ENCODE measurements at places on chromosomes 2 and 18. TPM values are rescaled to one million over a fixed set of nuclear protein-coding genes. Genes with fewer than 3 reads are reported as not detected.

Gene CTAGE1
- not detected for total RNA-seq

DNA sequence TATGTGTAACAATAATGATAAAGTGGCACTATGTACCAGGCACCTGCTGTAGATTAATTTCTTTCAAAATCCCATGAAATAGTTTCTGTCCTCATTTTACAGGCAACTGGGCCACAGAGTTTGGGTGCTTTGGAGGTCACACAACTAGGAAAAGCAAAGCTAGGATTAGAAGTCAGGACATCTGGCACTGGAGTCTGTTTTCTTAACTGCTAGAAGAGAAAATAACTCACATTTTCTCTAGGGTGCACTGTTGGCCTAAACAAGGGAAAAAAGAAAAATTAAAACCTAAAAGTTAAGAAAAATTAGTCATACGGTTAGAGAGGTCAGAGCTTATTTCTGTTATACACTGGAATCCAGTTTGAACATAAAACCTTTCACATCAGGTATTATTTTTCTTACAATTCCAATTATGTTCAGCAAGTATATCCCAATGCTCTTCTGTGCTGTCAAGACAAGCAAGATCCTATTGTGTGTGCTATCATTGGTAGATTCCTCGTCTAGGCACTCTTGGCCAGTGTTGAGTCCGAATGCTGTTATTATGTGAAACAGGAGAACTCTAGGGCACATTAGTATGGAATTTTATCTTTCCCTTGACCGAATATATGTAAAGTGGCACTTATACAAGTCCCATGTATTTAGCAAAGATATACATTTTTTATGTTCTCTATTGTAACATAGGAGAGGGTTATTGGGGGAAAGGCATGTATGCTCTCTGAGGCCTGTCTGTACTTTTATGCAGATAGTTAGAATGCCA, 1.5 kb upstream of the OSGEPL1 start:
- H3K36me3 ChIP-seq, result peaks cover 12% of the 10 kb centered on the region
- DNase-seq, result no peak
- peak overlapping the region; percentile 95 for H3K4me3 ChIP-seq
- H3K27me3 ChIP-seq, result no peaks in the 10 kb centered on the region

DNA sequence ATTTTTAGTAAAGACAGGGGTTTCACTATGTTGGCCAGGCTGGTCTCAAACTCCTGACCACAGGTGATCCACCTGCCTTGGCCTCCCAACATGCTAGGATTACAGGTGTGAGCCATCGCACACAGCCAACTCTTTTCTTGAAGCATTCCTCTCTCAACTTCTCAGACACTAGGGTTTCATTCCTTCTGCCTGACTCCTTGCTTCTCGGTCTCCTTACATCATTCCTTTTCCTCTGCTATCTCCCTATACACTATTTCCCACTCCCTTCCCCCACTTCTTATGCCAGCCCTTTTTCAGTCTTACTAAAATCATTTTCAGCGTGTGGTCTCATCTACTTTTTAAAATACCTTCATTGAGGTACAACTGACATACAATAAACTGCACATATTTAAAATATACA, 6.1 kb downstream of the SOS1 start:
- peak overlapping the region; percentile 2 for H3K4me3 ChIP-seq
- peak overlapping the region; percentile 10 for H3K27ac ChIP-seq
- peaks cover 68% of the 10 kb centered on the region for H3K36me3 ChIP-seq
- no peaks in the 10 kb centered on the region for H3K27me3 ChIP-seq
- DNase-seq, result no peak
- H3K4me1 ChIP-seq, result peaks cover 72% of the 10 kb centered on the region

GRCh38 chr18:48749768-48750167, 201.0 kb downstream of the SMAD7 start:
- no peak overlapping the region for H3K27ac ChIP-seq
- no peaks in the 10 kb centered on the region for H3K4me1 ChIP-seq
- H3K27me3 ChIP-seq, result no peaks in the 10 kb centered on the region
- no peak overlapping the region for H3K4me3 ChIP-seq
- DNase-seq, result no peak

Gene MARCHF4
- total RNA-seq, result not detected

Gene ZNF385B
- not detected for total RNA-seq

Gene LINC00305
- total RNA-seq, result not detected

DNA sequence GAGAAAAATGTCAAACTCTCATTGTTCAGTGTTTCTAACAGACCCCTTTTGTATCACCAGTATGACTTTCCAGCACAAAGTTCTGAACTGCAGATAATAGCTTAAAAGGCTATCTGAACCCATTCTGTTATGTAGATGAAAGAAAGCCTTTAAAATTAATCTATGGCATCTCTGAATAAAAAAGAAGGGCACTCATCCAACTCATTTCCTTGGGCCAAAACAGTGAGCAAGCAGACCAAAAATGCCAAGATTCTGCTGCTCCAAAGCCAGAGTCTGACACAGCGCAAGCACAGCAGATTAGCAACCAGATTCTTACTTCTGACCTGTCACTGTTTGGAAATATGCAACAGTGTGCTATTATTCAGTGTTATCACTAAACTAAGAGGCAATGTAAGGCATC, 22.6 kb upstream of the ITGA6 start:
- H3K4me1 ChIP-seq, result no peaks in the 10 kb centered on the region
- no peak overlapping the region for H3K4me3 ChIP-seq
- DNase-seq, result no peak
- no peak overlapping the region for H3K27ac ChIP-seq
- no peaks in the 10 kb centered on the region for H3K36me3 ChIP-seq

GRCh38 chr2:123644053-123644452, 381.0 kb upstream of the CNTNAP5 start:
- no peak overlapping the region for H3K4me3 ChIP-seq
- no peaks in the 10 kb centered on the region for H3K4me1 ChIP-seq
- no peak for DNase-seq
- no peak overlapping the region for H3K27ac ChIP-seq

Gene SCN7A
- total RNA-seq, result not detected

DNA sequence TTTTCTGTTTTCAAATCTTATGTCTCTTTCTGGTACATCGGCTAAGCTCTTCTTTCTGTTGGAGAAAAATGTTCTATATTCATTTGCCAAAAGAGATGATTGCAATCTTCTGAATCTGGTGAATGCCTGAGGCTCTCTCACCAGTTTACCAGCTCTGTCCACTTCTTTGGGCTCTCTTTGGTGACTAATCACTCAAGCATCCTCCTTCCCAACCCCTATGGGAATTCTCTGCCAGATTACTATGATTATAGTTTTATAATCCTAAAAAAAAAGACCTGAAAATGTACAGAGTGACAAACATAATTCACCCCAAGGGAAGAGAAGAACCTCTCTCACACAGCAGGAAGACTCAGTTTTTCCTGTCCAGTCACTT, 187.3 kb downstream of the CAMKMT start:
- H3K4me3 ChIP-seq, result no peak overlapping the region
- H3K27me3 ChIP-seq, result no peaks in the 10 kb centered on the region
- DNase-seq, result no peak

- no peak overlapping the region for H3K4me3 ChIP-seq
- H3K36me3 ChIP-seq, result no peaks in the 10 kb centered on the region
- no peak overlapping the region for H3K27ac ChIP-seq
- DNase-seq, result no peak
- H3K4me1 ChIP-seq, result no peaks in the 10 kb centered on the region
Observed at GRCh38 chr2:149903626-149904025, 316.1 kb upstream of the MMADHC start.

- H3K27ac ChIP-seq, result no peak overlapping the region
- no peaks in the 10 kb centered on the region for H3K4me1 ChIP-seq
Observed at GRCh38 chr2:180742801-180743200, 237.6 kb upstream of the UBE2E3 start.

DNA sequence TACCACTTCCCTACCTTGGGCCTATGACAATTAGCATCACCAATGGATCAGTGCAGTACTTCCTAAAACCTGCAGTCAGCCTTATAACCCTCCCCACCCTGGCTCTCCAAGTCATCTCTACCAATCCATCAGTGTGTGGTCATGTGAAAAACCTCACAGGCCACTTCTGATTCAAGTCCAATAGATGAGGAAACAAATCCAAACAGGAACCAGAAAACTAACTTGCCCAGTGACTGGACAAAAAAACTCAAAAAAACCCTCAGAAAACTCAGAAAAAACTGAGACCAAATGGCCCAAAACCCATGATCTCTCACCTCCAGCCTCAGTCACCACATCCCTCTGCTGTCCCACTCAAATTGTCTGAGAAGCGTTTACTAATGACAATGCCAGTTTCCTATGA, 43.3 kb downstream of the TGFA start:
- no peak overlapping the region for H3K4me3 ChIP-seq
- no peak overlapping the region for H3K27ac ChIP-seq
- H3K36me3 ChIP-seq, result no peaks in the 10 kb centered on the region
- DNase-seq, result no peak
- no peaks in the 10 kb centered on the region for H3K27me3 ChIP-seq
- H3K4me1 ChIP-seq, result no peaks in the 10 kb centered on the region
